Cortex of kidney (tissue), 1 donor: ENCODE measurements at places on chromosomes 3 and 15.

DNA sequence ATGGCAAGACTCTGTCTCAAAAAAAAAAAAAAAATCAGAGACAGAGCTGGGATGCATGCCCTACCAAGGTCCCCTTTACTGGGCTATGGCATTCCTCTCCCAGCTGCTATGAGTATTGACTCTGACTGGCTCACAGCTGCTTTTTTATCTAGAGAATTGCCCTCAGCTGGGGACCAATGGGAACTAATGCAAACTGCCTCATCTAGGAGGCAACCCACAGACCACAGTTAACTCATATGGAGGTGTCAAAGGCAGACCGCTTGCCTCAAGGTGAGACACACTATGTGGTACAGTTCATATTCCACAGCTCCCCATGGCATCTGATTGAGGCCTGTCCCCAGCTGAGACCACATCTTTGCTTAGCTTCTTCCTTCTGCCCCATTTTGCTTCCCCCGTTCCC lies 183.5 kb upstream of the EOMES start:
- no peak for DNase-seq

DNA sequence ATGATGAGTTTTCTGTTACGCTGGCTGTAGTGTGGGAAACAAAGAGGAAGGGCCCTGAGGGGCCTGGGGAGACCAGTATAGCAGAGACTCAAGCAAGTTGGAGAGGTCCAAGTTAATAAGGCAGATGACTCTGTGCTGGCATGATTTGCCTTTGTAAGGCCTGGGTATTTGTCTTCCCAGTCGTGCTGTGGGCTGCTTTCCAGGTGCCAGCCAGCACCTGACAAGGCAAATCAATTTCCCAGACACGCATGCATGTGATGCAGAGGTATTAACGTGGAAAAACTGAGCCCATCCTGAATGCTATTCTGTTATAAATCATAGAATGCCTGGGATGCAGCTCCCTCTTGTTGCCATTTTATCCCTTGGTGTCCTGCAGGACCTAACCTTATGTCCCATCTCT lies 175.6 kb downstream of the MFSD1 start:
- no peak for DNase-seq

- DNase-seq, result no peak
These were observed 665.2 kb upstream of the ADAMTS9 start for GRCh38 chr3:65352951-65353350.

DNA sequence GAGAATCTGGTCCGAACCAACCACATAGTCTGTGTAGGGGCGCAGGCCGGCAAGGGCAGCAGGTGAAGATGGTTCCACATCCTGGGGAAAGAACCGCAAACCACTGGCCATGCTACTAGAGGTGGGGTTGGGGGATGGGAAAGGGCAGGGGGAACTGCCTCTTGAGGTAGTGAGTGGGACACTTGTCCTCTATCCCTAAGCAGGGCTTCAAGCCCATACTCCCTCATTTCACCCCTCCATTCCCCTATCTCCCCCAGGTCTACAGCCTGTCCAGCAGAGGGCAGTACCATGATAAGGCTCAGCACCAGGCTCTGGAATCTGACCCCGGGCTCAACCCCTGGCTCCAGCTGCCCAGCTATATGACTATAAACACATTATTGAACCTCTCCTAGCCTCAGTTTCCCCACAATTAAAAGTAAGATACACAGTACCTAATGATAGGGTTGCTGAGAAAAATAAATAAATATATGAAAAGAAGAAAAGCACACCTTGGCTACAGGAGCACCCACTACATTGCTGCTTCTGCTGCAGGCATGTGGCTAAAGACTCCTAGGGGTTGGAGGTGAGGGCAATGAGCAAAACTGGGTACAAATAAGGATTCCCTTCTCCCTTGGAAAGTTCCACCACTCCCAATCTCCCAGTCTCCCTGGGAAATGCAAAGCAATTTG lies 6.3 kb downstream of the GORASP1 start:
- DNase-seq, result no peak

- no peak for DNase-seq
These were observed 62.1 kb downstream of the EFCAB12 start for GRCh38 chr3:129366312-129366831.

GRCh38 chr15:101198031-101198575 lies 53.7 kb downstream of the CHSY1 start:
- DNase-seq, result no peak

- DNase-seq, result no peak
These were observed 46.7 kb upstream of the PYDC2 start for GRCh38 chr3:191414286-191414685.

- DNase-seq, result no peak
These were observed 27.3 kb upstream of the FILIP1L start for GRCh38 chr3:100141586-100141985.

DNA sequence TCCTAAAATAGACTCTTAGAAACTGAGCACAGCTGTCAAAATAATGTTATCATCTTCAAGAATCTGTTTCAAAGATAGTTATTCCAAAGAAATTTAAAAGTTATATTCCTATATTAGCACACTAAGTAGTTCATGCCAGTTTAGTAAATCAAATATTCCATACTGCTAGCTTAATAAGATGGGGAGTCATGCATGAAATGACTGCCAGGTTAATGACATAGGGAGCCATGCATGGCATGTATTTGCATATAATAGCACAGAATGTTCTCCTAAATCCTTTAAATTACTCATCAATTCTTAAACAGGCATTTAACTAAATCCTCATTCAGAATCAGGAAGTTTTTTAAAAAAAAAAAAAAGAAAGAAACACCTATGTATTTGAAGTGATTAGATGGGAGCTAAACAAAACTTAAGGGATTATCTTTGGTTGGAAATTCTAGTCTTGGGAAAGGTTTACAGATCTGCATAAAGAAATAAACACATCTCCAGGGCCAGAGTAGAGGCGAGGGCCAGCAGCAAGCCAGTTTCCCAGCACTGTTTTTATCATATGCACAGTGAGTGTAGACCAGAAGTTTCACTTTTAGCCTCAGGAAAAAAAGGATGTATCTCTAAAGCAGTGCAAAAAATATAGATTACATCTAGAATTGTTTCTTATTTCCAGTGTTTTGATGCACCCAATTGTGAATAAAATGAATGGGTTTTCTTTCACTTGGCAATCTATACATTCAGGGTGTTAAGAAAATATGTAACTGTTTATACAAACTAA lies 366.4 kb upstream of the AGTR1 start:
- DNase-seq, result no peak

GRCh38 chr3:18044191-18044590 lies 301.8 kb upstream of the TBC1D5 start:
- DNase-seq, result no peak

GRCh38 chr15:53978253-53978906 lies at the start of gene UNC13C:
TSS of gene UNC13C (plus strand) at chr15:53978441. CDS start at chr15:54012904, 34,463 bp downstream.
- no peak for DNase-seq

DNA sequence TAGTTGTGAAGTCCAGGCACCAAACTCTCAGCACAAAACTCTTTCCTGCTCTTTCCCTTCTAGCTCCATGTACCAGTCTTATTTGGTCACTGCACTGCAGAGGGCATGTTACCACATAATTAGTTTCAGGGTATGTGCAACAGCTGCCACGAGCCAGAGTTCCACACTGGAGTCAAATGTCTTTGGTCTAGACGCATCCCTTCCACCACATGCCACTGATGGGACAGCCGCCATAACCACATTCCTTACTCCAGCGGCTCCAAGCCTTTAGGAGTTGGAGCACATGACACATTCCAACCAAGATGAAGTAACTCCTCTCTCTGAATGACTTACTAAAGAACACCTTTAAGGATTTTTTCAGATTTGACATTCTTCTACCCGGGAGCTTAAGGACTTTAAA lies 153.4 kb downstream of the ERC2 start:
- DNase-seq, result no peak

- DNase-seq, result no peak
These were observed 312.1 kb upstream of the ROBO1 start for GRCh38 chr3:80079886-80080285.

DNA sequence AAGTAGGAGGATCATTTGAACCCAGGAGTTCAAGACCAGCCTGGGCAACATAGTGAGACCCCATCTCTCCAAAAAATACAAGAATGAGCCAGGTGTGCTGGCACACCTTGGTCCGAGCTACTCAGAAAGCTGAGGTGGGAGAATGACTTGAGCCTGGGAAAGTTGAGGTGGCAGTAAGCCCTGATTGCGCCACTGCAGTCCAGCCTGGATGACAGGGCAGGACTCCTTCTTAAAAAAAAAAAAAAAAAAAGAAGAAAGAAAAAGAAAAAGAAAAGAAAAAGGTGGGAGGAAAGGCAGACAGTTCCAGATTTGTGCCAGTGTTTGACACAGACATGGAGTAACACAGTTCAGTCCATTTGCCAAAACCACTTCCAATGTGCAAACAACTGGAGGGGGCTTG lies 75.7 kb downstream of the ATP10A start:
- no peak for DNase-seq

DNA sequence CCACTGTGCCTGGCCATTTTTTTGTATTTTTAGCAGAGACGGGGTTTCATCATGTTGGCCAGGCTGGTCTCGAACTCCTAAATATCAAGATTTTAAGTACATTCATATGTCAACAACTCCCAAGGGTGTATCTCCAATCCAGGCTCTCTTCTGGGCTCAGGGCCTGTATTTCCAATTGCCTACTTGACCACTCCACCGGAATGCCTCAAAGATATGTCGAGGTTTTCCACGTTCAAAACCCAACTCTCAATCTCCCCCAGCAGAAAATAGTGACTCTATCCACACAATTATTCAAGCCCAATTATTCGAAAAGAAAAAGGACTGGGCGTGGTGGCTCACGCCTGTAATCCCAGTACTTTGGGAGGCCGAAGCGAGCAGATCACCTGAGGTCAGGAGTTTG lies 1.9 kb upstream of the KNSTRN start:
- no peak for DNase-seq

- no peak for DNase-seq
These were observed 18.7 kb downstream of the TMEM43 start for GRCh38 chr3:14143271-14144225.

DNA sequence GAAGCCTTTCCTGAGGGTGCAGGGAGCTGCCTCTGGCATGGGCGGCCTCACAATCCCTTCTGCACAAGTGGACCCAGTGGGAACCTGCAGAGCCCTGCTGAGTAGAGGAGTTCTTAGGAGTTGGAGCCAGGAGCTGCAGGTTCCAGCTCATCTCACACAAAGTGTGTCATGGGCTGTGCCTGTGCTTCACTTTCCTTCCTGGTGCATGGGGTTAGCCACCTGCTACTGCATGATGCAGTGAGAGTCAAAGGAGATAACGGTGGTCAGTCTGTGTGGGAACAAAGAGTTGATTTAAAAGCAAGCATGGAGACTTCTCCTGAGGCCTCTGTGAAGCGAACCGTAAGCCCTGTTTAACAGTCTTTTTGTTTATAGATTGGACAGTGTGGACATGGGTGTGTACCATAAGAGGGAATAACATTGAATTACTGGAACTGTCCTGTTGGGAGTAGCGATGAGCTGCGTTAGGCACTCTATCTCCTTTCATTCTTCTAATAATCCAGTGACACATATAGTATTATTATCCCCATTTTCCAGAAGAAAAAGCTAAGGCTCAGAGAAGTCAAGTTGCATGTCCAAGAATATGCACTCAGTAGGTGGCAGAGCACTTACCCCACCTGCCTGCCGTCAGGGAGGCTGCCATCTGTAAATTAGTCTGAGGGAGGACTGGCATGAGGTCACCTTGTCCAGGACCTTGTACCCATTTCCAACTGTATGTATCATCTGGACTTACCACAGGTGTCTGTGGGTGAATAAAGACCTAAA lies 68.7 kb upstream of the PRR23C start:
- DNase-seq, result no peak

DNA sequence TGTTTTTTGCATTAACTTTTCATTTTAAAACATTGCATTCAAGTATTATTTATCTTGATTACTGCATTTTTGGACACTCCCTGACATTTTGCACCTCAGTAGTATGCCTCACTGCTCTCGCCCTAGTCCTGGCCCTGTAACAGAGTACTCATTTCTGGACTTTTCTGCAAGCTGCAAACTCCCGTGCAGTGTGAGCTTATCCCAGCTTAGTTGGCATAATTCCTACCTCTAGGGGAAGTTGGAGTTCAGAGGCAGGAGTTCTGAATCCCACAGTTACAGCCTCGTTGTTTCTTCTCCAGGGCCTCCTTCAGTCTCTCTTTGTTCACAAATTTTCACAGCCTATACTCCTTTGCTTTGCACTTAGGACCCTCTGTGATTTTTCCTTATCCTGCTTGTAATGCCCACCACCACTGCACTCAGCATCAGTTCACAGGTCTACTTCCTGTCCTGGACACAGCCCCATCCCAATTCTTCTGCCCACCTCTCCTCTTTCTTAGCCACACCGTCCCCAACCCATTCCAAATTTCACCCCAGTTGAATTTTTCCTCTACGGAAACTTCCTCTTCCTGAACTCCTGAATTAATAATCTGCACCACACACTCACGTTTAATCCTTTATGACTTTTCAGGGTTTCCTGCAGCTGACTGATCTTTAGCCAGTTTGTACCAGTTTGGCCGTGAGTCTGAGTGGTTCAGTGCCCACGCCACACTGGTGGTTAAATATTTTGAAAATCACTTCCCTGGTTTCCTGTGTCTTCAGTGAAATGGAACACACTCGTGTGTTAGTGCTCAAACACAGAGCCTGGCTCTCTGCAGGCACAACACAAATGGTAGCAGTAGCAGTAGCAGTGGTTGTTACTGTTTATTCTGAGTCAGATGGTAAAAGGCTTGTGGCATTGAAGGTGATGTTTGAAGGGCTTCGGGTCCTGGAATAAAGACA lies 6.3 kb upstream of the CTSH start:
- DNase-seq, result no peak

- DNase-seq, result no peak
These were observed 26.7 kb upstream of the LRTM1 start for GRCh38 chr3:54954521-54954920.

GRCh38 chr3:71724171-71724453 lies 1.1 kb downstream of the EIF4E3 start:
- DNase-seq, result no peak

DNA sequence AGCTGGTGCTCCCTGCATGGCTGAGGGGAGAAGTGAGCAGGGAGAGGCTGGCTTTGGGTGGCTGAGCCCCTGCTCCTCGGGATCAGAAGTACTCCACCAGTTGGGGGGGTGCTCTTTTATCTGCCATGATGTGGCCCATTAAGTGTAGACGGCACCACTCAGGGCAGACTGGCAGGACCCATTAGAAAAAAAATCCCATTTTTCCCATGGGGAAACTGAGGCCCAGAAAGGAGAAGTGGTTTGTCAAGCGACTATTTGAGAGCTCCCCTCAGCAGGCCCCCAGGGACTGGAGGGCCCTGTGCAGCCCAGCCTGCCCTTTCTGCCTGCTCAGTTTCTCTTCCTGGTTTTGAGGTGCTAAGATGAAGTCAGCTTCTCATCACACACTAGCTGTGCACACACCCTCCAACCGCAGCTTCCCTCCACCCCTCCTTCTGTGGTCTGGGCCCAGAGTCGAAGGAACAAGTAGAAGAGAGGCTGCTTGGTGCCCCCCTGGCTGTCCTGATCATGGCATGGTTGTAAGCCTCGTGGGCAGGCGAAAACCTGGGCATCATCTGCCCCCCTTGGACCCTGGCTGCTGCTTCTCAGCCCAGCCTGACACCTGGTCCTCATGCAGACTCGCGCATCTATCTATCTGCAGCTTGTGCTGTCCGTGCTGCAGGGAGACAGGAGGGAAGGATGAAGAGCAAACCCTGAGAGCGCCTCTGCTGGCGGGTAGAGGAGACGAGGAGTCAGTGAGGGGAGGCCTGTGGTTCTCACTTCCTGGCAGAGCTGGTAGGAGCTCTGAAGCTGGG lies 5.6 kb downstream of the CSK start:
- no peak for DNase-seq

GRCh38 chr3:156819842-156820691 lies 6.1 kb upstream of the LEKR1 start:
- DNase-seq, result no peak
